ENCODE measurements at places on chromosomes 4 and X.
A peak's percentile ranks its signal among the peaks of the same experiment; 100 is the strongest.

DNA sequence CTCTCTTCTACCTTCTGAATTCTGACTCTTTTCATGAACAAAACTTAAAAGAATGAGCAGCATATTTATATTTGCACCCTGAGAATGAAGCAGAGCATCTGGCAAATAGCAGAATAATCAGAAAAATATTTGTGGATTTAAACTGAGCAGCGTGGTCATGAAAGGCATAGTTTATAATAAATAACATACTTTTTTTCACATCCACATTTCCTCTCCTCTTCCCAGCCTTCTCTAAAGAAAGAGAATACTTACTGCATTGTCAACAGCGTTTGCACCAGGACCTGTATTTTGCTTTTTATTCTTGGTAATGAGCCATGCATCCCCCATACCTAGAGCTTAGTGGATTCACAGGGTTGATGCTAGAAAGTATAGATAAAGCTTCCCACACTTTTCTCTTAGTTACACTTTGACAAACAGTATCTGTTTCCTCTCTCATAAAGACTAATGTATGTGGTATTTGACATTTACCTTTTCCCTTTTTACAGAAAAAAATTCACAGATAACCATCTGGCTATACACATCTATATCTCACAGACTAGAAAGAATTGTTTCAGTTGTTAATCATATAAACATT, 131.5 kb downstream of the PRSS12 start:
- no peak overlapping the region for H3K27ac ChIP-seq
- DNase-seq: no peak
- no peaks in the 10 kb centered on the region for H3K4me1 ChIP-seq
- H3K27me3 ChIP-seq: no peaks in the 10 kb centered on the region
- no peaks in the 10 kb centered on the region for H3K36me3 ChIP-seq
- H3K4me3 ChIP-seq: no peak overlapping the region

DNA sequence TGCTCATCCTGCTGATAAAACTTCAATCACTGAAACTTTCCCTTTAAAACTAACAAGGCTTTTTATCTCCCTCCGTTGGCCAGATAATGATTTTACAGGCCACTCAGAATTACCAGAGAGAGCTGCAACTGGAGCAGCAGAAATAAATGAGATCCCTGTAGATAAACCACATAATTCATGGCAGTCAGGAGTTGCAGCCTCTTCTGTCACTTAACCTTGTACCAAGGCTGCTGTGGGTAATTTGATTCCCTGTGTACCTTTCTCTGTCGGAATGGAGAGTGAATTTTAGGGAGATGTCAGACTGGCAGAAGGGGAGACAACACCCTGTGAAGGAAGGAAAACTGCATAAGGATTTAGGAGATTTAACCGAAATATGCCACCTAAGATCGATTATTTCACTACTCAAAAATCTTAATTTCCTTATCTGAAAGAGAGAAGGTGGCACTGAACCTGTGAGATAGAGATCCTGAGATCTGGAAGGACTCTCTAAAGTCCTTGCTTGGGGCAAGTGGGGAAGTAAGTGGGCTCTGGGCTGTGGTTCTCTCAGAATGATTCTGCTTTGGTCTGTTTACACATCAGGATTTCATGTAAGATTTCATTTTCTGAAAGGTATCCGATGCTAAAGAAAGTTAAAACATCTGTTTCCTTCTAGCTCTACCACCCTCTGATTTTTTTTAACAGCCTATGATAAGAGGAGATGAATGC, 14.3 kb upstream of the TSPAN5 start:
- no peak overlapping the region for H3K27ac ChIP-seq
- no peak for DNase-seq
- H3K4me3 ChIP-seq: no peak overlapping the region
- H3K4me1 ChIP-seq: no peaks in the 10 kb centered on the region
- H3K36me3 ChIP-seq: no peaks in the 10 kb centered on the region

- no peak overlapping the region for H3K4me3 ChIP-seq
- H3K27ac ChIP-seq: no peak overlapping the region
- H3K27me3 ChIP-seq: no peaks in the 10 kb centered on the region
Observed at GRCh38 chrX:46636223-46636622, 62.7 kb downstream of the CHST7 start.

- H3K27ac ChIP-seq: no peak overlapping the region
- no peaks in the 10 kb centered on the region for H3K36me3 ChIP-seq
- no peaks in the 10 kb centered on the region for H3K4me1 ChIP-seq
- no peaks in the 10 kb centered on the region for H3K27me3 ChIP-seq
Observed at GRCh38 chr4:124810827-124811226, 98.3 kb upstream of the ANKRD50 start.

- H3K27ac ChIP-seq: no peak overlapping the region
- no peaks in the 10 kb centered on the region for H3K4me1 ChIP-seq
- no peak for DNase-seq
- H3K4me3 ChIP-seq: no peak overlapping the region
Observed at GRCh38 chr4:147110473-147111367, 165.1 kb upstream of the TTC29 start.

GRCh38 chr4:163164591-163164990, 2.1 kb downstream of the NAF1 start:
- H3K27me3 ChIP-seq: no peaks in the 10 kb centered on the region
- H3K4me3 ChIP-seq: no peak overlapping the region
- H3K36me3 ChIP-seq: no peaks in the 10 kb centered on the region
- peaks cover 5% of the 10 kb centered on the region for H3K4me1 ChIP-seq

DNA sequence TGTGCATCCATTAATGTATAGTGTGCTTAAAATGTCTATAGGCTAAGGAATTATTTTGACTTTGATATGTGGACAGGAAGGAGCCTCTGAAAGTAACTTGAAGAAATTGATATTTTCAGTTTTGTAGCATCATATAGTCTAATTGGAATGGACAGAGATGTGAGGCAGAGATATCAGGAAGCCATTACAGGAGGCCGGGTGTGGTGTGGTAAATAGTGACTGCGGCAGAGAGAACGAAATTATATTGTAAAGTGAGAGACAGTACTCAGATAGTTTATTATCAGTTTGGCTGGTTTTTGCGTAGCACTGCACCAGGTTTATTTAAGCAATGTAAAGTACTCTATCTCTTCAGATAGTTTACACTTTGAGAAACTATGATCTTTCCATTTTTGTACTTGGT, 98.5 kb downstream of the RAP1GDS1 start:
- no peaks in the 10 kb centered on the region for H3K4me1 ChIP-seq
- no peak overlapping the region for H3K4me3 ChIP-seq
- no peak overlapping the region for H3K27ac ChIP-seq
- no peaks in the 10 kb centered on the region for H3K27me3 ChIP-seq
- H3K36me3 ChIP-seq: no peaks in the 10 kb centered on the region

DNA sequence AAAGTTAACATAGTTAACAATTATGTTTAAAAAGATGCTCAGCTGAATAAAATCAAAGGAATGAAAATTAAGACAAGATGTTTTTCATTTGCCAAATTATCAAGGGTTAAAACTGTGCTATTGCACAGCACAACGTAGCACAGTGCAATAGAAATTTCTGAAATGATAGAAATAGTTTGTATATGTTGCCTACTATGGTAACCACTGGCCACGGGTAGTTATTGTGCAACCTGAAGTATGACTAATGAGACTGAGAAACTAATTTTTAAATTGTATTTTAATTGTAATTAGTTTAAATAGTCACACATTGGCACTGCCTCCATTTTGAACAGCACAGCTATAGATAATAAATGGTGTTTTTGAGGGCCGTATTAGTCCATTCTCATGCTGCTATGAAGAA, 343.1 kb upstream of the FAM241A start:
- peak overlapping the region; percentile 45 for H3K4me3 ChIP-seq
- H3K36me3 ChIP-seq: no peaks in the 10 kb centered on the region
- no peak for DNase-seq

GRCh38 chrX:10571260-10571659, 49.1 kb downstream of the MID1 start:
- no peak overlapping the region for H3K4me3 ChIP-seq
- H3K27me3 ChIP-seq: no peaks in the 10 kb centered on the region
- no peak overlapping the region for H3K27ac ChIP-seq
- no peaks in the 10 kb centered on the region for H3K36me3 ChIP-seq

DNA sequence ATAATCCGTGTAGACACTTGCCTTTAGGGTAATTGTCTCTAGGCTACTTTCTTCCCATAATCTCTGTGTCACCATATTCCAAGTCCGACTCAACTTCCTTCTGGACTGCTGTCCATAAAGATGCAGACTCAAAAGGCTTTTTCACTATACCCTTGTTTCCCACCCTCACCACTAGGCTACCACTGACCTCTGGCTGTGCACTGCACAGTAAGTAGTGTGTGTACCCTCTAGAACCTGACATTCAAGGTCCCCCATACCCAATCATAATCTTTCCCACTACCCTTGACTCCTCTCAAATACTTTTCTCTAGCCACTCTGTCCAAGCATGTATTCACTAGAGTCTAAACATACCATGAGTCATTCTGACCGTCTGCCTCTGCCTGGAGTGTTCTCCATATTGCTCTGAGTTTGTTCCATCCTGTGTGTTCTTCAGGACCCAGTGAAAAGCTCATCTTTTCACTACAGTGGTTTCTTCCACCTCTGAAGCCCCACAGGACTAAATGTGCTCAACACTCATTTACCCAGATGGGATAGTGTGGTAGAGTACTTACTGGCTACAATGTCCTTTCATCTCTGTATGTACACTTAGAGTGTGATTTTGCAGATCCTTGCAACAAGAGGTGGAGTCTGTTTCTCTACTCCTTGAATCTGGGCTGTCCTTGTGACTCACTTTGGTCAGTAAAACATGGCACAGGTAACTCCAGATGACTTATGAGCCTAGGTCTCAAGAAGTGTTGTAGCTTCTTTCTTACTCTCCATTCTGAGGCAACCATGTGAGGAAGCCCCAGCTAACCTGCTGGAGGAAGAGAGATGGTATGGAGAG, 17.4 kb downstream of the JADE3 start:
- no peaks in the 10 kb centered on the region for H3K27me3 ChIP-seq
- H3K36me3 ChIP-seq: no peaks in the 10 kb centered on the region
- DNase-seq: no peak

- peak overlapping the region; percentile 31 for H3K27ac ChIP-seq
- no peaks in the 10 kb centered on the region for H3K27me3 ChIP-seq
- no peaks in the 10 kb centered on the region for H3K4me1 ChIP-seq
- no peak for DNase-seq
Observed at GRCh38 chrX:40012039-40012867, 85.5 kb downstream of the BCOR start.

- no peak for DNase-seq
- H3K27ac ChIP-seq: peak overlapping the region; percentile 91
- no peaks in the 10 kb centered on the region for H3K27me3 ChIP-seq
Observed at GRCh38 chrX:48958635-48959094, 1.3 kb upstream of the OTUD5 start.

DNA sequence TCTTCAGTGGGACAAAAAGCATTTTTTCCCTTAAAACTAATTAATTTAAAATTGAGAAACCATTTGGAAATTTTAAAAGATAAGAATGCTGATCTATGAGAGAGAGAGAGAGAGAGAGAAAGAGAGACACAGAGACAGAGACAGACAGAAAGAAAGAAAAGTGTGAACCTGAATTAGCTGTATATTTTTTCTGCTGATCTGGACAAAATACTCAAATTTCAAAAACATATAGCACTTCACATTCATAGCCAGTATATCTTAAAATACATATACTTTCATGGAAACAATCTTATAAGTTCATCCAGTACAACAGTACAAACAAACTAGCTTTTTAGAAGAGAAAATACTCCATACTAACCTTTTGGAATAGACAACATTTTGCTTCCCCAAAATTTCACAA, 18.4 kb downstream of the ENOX2 start:
- H3K27ac ChIP-seq: no peak overlapping the region
- no peak for DNase-seq
- H3K27me3 ChIP-seq: no peaks in the 10 kb centered on the region
- H3K4me1 ChIP-seq: no peaks in the 10 kb centered on the region
- H3K36me3 ChIP-seq: no peaks in the 10 kb centered on the region

GRCh38 chrX:97234471-97235081, 350.9 kb downstream of the RPA4 start:
- no peaks in the 10 kb centered on the region for H3K36me3 ChIP-seq
- H3K27me3 ChIP-seq: no peaks in the 10 kb centered on the region
- no peaks in the 10 kb centered on the region for H3K4me1 ChIP-seq
- DNase-seq: no peak

- no peaks in the 10 kb centered on the region for H3K27me3 ChIP-seq
- no peak overlapping the region for H3K4me3 ChIP-seq
- H3K27ac ChIP-seq: no peak overlapping the region
- no peaks in the 10 kb centered on the region for H3K36me3 ChIP-seq
- H3K4me1 ChIP-seq: no peaks in the 10 kb centered on the region
Observed at GRCh38 chr4:110073053-110073845, 125.2 kb downstream of the ELOVL6 start.

- DNase-seq: no peak
- no peaks in the 10 kb centered on the region for H3K36me3 ChIP-seq
- no peaks in the 10 kb centered on the region for H3K4me1 ChIP-seq
- H3K27ac ChIP-seq: no peak overlapping the region
- no peaks in the 10 kb centered on the region for H3K27me3 ChIP-seq
Observed at GRCh38 chr4:148112231-148112982, 329.8 kb downstream of the NR3C2 start.

- DNase-seq: no peak
- H3K4me1 ChIP-seq: peaks cover 4% of the 10 kb centered on the region
- H3K4me3 ChIP-seq: no peak overlapping the region
- peaks cover 3% of the 10 kb centered on the region for H3K36me3 ChIP-seq
- no peak overlapping the region for H3K27ac ChIP-seq
Observed at GRCh38 chr4:122890147-122890795, 32.1 kb downstream of the NUDT6 start.

DNA sequence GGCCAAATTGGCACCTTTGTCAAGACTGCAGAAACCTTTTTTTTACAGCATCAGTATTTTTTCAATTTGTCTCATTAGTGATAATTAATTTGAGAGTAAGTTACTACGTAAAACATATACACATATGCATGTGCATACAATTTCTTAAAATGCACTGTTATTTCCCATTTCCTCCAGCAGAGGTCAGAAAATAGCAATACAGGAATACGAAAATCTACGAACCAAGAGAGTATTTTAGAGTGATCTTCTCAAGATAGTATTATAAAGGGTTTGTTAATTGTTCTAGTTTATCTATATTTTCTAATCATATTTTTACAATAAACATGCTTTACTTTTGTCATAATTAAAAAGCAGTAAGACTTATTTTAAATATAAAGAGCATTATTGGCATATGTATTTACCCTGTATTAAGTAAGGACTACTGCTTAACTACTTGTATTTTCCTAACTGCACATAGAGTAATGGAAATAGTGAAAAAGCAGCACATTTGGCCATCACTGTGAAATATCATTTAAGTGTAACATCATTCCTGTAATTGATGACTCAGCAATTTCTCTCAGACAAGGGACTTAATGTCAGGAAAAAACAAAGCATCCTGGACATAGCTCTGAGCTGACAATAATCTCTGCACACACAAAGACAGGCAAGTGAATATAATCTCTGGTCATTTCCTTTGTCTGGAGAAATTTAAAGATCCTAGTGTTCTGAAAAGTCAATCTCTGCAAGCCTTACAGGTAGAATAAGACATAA, 45.6 kb downstream of the MAOB start:
- H3K27me3 ChIP-seq: no peaks in the 10 kb centered on the region
- no peak for DNase-seq
- no peaks in the 10 kb centered on the region for H3K36me3 ChIP-seq

GRCh38 chr4:107850438-107850837, 25.7 kb downstream of the SGMS2 start:
- no peak overlapping the region for H3K27ac ChIP-seq
- no peaks in the 10 kb centered on the region for H3K36me3 ChIP-seq
- H3K4me1 ChIP-seq: no peaks in the 10 kb centered on the region
- no peak overlapping the region for H3K4me3 ChIP-seq
- H3K27me3 ChIP-seq: no peaks in the 10 kb centered on the region
- no peak for DNase-seq

- no peaks in the 10 kb centered on the region for H3K27me3 ChIP-seq
- no peaks in the 10 kb centered on the region for H3K36me3 ChIP-seq
- DNase-seq: no peak
Observed at GRCh38 chrX:19515615-19516105, 352 bp upstream of the MAP3K15 start.

GRCh38 chr4:144985531-144985930, 112.5 kb downstream of the ANAPC10 start:
- H3K4me1 ChIP-seq: no peaks in the 10 kb centered on the region
- no peaks in the 10 kb centered on the region for H3K36me3 ChIP-seq

All from testis (tissue), 5 donors.